ENCODE measurements at places on chromosomes 3 and 15.

DNA sequence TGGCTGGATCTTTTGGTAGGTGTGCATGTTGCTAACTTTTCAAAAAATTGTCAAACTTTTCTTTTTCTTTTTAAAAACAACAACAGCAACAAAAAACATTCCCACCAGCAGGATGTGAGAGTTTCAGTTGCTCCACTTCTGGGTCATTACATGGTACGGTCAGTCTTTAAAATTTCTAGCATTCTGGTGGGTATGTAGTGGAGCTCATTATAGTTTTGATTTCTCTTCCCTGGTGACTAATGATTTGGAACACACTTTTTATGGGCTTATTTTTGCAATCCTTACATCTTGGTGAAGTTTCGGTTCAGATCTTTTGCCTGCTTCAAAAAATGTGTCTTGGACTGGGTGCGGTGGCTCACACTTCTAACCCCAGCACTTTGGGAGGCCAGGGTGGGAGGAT is 19.3 kb downstream of the ATP1B3 start:
- no peak for DNase-seq

DNA sequence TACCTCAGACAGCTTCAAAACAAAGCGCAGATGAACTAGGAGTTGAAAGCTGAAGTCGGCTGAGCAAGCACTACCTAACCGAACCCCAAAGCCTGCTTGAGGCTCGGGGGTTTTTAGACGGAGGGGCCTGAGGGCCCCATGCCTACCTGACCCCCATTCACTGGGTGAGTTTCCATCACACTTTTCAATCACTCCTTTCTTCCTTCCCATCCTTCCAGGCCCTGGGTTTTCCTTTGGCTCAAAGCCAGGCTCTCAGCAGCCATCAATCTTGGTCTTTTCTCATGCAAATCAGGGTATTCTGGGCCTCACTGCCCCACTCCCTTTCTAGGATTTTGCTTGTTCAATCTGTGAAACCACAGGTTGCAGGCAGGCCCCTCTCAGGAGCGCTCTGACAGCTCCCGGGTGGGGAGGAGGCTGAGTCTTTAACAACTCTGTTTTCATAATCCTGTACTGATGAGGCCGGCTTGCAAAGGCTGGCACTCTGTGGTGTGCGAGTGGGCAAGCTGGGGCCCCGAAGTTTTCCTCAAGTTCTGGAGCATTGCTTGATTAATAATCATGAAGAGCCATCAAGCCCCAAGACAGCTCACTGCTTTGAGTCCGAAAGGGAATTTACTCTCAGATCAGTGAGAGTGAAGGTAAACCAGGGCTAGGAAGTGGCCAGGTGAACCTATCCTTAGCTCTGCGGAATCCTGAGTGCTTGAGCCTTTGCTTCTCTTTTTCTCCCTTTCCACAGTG is 97.6 kb downstream of the FRMD4B start:
- DNase-seq = peak; percentile 92

DNA sequence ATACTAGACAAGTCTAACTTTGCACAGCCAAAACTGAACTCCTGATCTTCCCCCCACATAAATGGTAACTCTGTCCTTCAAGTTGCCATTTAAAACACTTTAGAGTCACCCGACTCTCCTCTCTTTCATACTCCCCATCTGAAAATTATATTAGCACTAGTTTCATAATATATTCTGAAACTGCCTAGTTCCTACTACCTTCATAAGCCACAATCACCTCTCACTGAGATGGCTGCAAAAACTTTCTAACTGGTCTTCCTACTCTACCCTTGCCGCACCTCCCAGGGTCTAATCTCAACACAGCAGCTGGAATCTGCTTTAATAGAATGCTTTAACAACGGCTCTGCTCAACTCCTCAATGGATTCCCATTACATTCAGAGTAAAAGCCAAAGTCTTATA is 55.0 kb downstream of the GLB1 start:
- no peak for DNase-seq

DNA sequence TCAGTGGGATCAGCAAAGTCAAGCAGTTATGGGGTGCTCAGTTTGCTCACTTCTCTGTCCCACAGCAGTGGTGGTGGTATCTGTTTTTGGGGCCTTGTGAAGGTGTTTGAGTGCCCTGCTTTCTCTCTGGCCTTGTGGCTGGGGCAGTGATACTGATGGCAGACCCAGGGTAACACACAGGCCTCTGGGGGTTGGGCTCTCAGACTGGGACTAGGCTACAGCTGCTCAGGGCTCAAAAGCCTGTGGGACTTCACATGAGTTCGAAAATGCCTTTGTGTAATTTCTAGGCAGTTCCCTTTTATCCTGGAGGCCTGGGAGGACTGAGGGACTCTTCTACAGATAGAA is 75.3 kb downstream of the STXBP5L start:
- DNase-seq = no peak

GRCh38 chr3:14875411-14876175 is 56.8 kb downstream of the FGD5 start:
- DNase-seq = no peak

DNA sequence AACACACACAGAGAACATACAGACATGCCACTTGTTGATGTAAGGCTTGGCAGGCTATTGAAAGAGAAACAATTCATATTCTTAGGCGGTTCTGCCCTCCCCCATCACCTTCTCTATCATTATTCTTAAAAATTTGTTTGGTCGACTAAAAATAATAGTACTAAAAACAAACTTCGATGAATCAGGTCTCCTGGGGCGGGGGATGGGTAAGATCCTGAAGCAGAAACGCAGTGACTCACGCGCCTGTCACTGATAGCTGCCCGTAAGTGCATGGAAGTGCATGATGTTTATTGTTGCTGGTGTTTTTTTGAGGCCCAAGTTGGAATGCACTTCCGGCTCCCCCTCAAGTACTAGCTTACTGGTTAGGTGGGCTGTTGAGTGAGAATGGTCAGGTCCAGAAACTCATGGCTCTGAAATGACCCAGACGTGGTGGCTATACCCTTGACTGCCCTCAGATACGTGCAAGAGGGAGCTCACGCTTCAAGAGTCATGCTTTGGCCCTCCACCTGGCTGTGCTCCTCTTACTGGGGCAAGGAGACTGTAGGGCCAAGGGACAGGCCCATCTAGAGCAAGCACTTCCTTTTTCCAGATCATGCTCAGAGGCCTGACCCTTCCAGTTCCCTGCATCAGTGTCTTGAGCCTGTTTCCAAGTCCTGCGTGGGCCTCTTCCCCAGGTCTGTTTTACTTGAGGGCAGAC is 10.9 kb downstream of the SMAD3 start:
- DNase-seq = peak; percentile 53

- peak; percentile 44 for DNase-seq
These were observed 26.6 kb downstream of the MIX23 start for GRCh38 chr3:122356402-122356801.

DNA sequence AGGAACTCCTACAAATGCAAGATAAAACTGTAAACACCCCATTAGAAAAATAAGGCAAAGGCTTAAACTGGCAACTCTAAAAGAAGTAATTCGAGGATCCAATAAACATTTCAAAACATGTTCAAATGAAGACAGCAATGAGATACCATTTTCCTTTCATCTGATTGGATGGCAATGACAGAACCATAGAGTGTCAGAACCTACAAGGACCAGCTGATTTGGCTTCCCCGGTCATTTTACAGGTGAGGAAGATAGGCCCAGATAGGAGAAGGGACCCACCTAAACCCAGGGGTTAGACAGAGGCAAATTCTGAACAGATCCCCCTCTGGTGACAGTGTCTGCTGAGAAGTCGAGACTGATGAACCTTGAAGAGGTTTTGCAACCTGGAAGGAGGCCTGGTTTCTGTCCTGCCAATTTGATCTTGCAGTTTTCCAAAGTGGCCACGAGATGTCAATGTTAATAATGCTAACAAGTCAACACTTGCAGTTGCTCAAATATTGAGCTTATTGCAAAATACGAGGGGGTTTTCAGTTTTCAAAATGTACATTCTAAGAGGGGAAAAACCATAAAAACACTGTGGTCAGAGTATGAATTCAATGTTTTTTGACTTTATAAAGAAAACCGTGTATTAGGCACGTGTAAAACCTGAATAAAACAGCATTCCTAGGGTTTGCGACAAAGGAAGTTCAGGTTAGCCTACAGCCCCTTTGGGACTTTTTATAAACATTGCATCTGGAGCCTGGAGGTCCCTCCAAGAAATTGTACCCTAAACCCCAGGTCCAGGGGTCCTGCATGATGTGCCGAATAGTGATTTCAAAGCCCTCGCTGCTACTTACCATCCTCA is 21.5 kb downstream of the CFAP161 start:
- peak; percentile 10 for DNase-seq

GRCh38 chr3:110569073-110569472 is 502.5 kb upstream of the NECTIN3 start:
- DNase-seq = no peak

DNA sequence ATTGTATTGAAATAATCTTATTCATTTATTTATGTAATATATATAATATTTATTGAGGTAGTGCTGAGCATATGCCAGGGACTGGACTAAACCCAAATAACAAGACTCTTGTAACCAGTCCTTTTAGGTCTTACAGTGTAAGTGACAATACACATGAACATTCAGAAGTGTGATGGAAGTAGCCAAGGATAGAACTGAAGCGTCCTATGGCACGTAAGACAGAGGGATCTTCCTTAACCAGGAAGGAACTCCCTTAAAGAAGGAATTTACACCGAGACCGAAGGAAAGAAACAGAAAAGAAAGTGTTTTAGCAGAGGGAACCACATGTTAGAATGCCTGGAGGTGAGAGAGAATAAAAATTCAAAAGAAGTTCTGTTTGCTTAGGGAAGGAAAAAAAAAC is 23.6 kb upstream of the CLDN1 start:
- no peak for DNase-seq

DNA sequence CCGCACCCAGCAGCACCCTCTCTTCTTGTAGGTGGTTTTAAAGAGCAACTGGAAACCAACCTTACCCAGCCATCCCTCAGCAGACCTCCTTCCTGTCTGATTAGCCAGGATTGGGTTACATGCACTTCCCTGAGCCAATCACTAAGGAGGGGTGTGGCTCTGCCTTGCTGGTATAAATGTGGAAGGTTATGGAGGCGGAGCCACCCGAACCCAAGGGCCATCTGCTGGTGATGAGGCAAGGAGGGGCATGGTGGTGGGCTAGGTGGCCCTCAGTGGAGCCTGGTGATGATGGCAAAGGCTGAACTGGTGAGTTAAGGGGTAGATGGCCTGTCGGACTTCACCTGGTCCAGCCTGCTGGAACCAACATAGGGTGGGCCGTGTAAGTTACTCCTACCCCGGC is 39.8 kb downstream of the CCDC33 start:
- DNase-seq = peak; percentile 53

GRCh38 chr15:28933710-28934445 is 48.1 kb downstream of the APBA2 start:
- DNase-seq = peak; percentile 27

DNA sequence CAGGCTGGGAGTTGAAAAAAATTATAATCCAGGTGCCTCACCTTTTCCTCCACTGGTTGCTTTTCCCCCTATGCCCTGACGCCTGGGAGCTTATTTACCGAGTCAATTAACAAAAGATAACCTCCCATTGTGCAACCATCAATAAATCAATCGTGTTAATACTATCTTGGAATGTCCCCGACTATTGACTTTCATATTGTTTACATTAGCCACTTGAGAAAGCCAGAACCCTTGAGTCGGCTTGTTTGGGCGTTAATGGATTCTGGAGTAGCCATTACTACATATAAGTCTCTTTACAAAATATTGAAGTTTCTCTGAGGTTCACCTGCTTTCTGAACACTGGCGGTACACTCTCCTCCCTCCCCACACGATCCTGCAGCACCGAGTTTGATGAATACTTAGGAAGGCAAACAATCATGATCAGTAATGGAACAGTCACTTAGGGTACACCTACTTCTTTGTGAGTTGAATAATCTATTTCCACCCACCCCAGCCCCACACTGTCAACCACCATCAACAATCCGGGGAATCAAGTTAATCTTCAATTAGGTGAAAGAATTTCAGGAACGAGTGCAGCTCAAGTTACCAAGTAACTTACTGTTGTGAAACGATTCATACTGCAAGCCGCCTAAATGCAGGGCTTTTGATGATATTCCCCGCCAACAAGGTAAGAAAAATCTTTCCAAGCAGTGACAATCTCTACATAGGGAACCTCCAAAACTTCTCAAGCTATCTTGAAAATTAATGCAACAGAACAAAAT is 159.3 kb upstream of the NR2F2 start:
- DNase-seq = peak; percentile 41

DNA sequence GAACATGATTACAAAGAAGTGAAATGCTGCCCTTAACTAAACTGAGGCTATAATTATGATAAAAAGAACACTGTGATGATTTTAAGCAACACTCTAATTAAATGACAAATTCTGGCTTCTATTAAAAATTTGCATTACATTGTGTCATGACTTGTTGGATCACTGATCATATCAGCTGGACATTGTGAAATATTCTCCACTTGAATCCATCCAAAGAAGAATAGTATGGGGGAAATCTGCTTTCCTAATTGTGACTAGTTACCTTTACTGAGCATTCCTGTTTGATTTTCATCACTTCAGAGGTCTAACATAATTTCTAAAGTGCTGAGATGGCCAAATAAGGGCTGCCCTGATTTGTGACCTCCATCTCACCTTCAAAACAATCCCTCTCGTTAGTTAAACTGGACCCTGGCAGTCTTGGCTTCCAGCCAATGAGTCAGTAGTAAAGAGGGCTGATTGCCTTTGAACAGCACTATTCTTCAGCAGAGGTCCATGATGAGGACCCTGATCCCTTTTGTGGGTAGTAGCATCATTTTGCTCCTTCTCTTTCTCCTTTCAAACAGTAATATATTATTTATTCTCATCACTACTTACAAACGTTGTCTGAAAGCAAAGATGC is 53.5 kb upstream of the LEKR1 start:
- DNase-seq = no peak

DNA sequence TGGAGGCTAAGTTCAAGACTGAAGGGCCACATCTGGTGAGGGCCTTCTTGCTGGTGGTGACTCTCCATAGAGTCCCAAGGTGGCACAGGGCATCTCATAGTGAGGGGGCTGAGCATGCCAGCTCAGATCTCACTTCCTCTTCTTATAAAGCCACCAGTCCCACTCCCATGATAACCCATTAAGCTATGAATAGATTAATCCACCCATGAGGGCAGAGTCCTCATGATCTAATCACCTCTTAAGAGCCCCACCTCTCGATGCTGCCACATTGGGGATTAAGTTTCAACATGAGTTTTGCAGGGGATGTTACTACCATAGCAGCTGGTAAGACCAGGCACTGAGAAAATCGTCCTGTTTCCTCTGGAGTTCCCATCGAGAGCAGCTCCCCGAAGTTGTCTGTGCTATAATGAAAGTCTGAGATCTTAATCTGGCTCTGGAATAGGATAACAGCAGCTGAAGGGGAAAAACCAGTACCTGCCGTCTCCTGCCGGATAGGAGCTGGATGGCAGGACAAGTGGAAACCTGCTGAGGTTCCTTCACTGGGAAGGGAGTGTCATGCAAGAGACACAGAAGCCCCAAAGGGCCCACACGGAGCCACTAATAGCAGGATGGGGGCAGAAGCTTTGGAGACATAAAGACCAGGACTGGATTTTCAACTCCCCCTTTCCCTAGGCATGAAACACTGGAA is 79.5 kb upstream of the EPHB3 start:
- DNase-seq = no peak

Data from ELF-1 (cell line).